ENCODE measurements at places on chromosomes 13 and 19.

- no peak for DNase-seq
These were observed 141.6 kb downstream of the FGF14 start for GRCh38 chr13:102260256-102260655.

DNA sequence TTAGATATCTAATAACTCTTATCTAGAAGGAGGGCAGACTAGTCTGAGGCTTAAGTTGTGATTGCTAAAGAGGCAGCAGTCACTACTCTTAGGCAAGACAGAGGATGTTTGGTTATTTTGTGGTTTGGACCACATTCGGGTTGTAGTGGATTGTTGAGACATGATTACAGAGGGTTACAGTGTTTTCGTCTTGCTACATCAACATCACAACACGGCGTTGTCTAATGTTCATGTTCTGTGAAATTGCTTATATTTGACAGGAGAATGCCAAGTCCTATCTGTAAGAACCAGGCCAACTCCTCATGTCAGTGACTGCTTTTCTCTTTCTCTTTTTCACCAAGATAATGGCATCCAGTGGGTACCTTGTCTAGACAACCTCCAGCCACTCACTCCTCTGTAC lies 16.8 kb upstream of the TM9SF2 start:
- DNase-seq: no peak

GRCh38 chr19:29805031-29805965 lies 6.5 kb upstream of the CCNE1 start:
- DNase-seq: no peak

- DNase-seq: no peak
These were observed 7.9 kb upstream of the F7 start for GRCh38 chr13:113097651-113098050.

DNA sequence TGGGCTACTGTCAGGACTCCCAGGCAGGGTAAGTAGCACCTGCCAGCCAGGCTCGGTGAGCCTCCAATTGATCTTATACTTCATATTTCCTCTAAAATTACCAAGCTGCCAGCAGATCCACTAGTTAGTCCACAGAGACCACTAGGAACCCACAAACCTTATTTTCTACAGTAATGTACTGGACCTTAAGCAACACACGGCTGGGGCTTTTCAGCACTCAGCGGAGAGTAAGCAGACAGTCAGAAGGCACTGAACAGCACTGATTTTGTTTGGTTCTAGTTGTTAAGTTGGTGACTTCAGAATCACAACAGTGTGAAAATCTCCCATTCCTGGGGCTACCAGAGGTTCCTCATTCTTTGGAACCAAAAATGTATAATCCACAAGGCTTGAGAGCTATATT lies 56.1 kb downstream of the MRPL57 start:
- no peak for DNase-seq

- DNase-seq: no peak
These were observed 15.8 kb downstream of the NDUFB7 start for GRCh38 chr19:14555918-14556661.

DNA sequence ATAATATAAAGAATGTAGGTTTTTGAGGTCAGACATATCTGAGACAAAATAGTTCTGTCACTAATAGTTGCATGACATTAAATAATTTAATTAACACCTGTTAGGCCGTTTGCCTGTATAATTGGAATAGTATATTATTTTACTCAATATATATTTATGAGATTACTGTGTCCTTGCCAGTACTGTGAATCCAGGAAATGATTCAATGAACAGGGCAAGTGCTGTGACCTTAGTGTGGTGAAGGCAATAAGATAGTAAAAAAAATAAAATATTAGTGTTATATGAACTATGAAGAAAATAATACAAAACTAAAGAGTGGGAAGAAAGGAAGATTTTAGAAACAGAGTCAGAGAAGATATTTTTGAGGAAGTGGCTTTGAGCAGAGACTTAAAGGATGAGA lies 403.7 kb downstream of the PCDH9 start:
- DNase-seq: no peak

GRCh38 chr19:10712754-10713153 lies 5.1 kb upstream of the DNM2 start:
- DNase-seq: no peak

DNA sequence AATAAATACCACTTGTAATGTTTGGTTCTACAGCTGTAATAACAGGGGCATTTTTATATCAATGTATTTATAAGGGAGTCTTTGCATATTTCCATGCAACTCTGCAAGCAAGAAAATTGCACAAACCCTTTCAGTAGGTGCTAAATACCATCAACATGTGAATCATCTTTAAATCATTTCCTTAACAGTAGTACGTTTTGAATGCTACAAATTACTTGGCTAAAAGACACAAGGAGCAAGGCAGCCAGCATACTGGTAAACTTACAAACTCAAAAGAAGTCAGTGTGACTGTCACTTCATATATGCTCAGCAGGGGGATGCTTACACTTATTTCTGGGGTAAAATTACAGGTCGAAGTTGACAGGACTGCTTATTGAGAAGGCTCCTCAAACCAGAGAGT lies 402.4 kb downstream of the EFNB2 start:
- DNase-seq: no peak

DNA sequence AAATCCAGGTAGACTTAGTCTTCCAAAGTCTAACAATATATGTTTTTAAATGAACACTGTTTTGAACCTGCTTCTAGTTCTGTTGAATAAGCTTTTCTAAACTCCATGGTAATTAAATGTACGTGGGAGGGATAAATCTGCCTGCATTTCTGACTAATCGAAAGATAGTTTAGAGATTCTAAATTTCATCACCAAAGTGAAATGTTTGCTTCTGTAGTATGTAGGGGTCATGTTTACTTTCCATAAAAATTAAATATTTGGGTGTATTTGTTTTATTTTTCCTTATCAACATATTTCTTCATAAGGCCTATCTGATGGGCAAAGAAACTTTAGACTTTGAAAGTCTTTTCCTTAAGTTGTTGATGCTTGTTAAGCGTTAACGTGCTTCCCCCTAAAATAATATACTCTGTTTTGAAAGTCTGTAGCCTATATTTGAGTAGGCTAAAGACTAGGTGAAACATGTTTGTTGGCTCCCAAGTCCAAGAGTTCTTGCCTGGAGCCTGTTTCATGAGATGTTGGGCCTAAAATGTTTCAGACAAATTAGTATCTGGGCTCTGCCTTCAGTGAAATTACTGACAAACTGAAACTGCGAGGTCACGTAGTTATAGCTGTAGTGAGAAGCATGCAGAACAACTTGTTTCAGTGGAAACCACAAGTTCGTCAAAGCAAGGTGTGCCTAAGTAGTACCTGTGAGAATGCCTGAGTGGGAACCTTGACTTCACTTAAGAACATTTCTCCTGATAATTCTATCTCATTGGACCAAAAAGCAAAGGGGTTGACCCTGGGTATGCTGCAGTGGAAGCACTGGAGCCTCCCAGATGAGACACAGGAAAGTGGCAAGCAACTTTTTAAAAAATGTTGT lies 126.2 kb downstream of the LMO7 start:
- DNase-seq: no peak

GRCh38 chr19:13887018-13887436 lies 10.1 kb downstream of the NANOS3 start:
- DNase-seq: no peak

DNA sequence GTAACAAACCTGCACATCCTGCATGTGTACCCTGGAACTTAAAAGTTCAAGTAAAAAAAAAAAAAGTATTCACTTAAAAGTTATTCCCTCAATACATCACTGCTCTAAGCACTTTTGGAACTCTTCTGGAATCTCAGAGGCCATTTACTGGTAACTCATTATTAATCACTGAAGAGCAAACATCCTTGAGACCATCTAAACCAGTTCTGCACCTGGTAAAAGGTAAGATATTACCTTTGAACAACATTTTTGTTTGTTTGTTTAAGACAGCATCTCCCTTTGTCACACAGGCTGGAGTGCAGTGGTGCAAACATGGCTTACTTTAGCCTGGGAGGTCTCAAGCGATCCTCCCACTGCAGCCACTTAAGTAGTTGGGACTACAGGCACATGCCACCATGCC lies 16.7 kb downstream of the UGGT2 start:
- DNase-seq: no peak

GRCh38 chr13:44389060-44389666 lies 15.5 kb downstream of the SERP2 start:
- no peak for DNase-seq

GRCh38 chr19:1307320-1307719 lies 21.6 kb downstream of the EFNA2 start:
- no peak for DNase-seq

- DNase-seq: no peak
These were observed 7.2 kb upstream of the LILRB3 start for GRCh38 chr19:54230031-54230430.

DNA sequence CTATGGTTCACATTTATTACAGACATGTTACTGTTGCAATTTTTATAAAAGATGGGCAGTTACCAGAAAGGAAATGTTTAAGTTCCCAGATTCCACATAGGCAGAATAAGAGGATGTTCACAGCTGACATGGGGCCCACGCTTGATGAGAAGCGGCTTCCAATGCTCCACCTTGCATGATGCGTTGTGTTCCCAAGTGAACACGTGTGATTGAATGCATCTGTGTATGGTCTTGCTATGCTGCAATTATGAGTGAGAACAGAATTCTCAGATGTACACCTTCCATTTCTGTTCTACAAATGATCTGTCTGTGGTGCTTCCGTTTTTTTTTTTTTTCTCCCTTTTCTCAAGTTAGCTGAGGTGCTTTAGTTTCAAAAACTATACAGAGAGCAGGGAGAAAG lies 15.5 kb downstream of the UPF3A start:
- no peak for DNase-seq

DNA sequence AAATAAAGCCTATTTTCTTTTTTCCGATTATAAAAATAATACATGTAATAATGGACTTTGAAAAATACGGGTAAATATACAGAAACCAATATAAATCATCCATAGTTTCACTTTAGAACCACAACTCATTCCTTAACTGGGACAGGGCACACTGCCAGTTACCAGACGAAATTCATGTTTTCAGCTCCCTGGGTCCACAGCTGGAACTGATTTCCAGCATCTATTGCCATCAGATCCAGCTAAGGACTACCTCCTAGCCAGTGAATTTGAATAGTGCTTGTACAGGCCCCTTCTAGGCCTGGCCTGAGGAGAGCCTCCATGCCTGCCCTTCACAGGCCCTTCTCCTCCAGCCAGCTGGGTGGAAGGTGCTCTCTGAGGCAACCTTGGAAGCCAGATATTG lies 30.0 kb upstream of the ATP12A start:
- DNase-seq: no peak

- no peak for DNase-seq
These were observed 16.1 kb downstream of the LGALS16 start for GRCh38 chr19:39671739-39672363.

- DNase-seq: no peak
These were observed 64.8 kb downstream of the PEPD start for GRCh38 chr19:33456845-33457220.

- DNase-seq: no peak
These were observed 126.5 kb downstream of the NALCN start for GRCh38 chr13:101289764-101290163.

DNA sequence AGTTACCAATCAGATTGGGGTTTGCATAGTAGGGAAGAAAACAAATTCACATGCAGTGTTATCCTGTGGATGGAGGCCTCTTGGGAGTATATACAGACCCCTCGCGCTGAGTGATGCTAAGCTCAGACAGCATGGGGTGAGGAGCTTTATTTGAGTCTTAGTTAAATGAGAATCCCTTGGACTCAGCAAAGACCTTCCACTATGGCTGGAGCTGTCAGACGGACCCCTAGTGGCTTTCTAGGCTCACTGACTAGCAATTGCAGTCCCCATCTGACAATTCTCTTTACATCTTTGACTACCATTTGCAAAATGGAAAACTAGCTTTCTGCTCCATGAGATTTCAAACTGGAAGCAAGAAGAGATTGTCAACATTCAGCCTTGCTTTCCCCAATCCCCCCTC lies 90.4 kb downstream of the STOML3 start:
- no peak for DNase-seq

DNA sequence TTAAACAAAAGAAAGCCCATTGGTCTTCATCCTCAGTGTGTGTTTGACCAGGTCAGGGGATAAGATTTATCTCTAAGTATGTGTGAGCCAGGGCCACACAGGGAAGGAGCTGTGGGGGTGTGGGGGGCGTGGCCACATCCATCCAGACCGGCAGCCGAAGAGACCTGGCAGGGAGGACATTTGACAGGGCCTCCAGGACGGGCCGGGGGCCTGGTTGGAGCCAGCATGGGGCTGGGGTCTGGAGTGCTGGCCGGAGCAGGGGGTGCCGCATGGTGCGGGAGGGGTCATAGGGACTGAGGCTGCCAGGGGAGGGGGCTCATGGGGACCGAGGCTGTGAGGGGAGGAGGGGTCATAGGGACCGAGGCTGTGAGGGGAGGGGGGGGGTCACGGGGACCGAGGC lies 20.4 kb upstream of the GNA15 start:
- DNase-seq: no peak

- no peak for DNase-seq
These were observed 4.7 kb downstream of the SLC1A5 start for GRCh38 chr19:46783670-46784069.

DNA sequence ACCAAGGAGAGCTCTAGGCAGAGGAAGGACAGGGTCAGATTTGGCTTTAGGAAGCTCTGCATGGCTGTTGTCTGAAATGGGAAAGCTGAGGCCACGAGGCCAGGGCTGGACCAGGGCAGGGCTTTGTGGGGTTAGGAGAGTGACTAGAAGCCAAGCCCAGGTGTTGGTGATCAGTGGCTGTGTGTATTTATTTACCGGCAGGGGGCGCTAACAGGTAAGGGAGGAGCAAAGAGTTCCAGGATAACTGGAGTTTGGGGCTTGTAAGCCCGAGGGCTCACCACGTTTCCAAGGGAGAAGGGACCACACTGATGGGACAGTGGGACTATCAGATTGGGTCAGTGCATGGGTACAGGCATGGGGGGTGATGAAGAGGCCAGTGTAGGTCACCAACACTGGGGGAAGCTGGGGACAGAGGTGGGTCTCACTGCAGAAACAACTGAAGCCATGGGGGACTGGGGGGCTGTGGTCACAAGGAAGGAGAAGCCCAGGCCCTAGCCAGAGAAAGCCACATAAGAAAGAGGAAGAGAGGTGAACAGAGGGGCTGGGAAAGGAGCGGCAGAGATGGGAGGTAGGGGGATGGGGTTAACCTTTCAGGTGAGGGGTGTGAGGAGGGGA lies 3.9 kb downstream of the TMEM147 start:
- DNase-seq: peak; percentile 31

- no peak for DNase-seq
These were observed 4.2 kb downstream of the SSBP4 start for GRCh38 chr19:18423258-18424020.

- no peak for DNase-seq
These were observed 1884.3 kb upstream of the PCDH20 start for GRCh38 chr13:63299866-63300394.

GRCh38 chr19:38514812-38515633 lies 81.5 kb downstream of the RYR1 start:
- peak; percentile 70 for DNase-seq

DNA sequence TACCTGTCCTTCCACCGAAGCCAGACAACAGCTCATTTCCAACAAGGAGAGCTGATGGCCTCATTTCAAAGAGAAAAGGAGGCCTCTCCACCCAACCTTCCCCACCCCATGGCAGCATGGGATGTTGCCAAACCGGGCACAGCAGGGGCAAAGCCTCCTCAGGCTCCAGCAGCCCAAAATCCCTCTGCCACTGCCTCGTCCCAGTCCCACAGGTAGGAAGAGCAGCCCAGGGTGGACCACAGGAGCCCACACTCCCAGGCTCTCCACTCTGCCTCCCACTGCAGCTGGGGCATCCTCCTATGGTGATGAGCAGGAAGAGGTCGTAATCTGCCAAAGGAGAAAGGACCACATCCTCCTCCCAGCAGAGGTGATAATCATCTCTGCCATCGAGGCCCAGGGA lies 50.9 kb downstream of the PEPD start:
- no peak for DNase-seq

- no peak for DNase-seq
These were observed 2.7 kb downstream of the CYTH2 start for GRCh38 chr19:48471836-48472235.

Measured in activated T-helper 1 cell treated with Interleukin-2 at 50 U/mL for 16 hours (primary cell).